ENCODE measurements at places on chromosomes 13 and 19.

- no peak for DNase-seq
Measured at GRCh38 chr19:41031916-41032315, 40.8 kb downstream of the CYP2B6 start.

DNA sequence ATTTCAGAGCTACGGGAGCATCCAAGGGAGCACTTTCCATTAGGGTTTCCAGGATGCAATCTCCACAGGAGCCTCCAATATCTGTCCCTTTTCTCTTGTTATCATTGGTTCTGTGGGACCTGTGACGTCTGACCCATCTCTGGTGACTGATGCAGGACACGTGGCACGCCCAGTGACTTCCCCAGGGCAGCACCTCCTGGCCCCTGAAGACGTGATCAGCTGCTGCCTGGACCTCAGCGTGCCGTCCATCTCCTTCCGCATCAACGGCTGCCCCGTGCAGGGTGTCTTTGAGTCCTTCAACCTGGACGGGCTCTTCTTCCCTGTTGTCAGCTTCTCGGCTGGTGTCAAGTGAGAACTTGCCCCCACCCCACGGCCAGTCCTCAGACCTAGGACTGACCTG is 25.5 kb downstream of the RYR1 start:
- no peak for DNase-seq

DNA sequence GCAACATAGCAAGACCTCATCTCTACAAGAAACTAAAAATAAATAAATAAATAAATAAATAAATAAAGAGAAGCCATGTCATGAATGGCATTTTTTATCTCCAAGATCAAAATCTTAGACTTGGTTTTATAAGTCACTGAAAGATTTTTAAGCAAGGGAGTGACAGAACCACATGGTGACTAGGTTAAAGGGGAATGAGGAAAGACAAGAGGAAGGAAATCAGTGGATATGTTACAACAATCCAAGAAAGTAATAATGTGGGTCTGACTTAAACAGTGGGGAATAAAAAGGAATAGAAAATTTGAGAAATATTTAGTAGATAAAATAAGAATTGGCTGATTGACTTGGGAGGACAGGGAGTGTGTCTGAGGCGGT is 18.8 kb upstream of the MED4 start:
- no peak for DNase-seq

DNA sequence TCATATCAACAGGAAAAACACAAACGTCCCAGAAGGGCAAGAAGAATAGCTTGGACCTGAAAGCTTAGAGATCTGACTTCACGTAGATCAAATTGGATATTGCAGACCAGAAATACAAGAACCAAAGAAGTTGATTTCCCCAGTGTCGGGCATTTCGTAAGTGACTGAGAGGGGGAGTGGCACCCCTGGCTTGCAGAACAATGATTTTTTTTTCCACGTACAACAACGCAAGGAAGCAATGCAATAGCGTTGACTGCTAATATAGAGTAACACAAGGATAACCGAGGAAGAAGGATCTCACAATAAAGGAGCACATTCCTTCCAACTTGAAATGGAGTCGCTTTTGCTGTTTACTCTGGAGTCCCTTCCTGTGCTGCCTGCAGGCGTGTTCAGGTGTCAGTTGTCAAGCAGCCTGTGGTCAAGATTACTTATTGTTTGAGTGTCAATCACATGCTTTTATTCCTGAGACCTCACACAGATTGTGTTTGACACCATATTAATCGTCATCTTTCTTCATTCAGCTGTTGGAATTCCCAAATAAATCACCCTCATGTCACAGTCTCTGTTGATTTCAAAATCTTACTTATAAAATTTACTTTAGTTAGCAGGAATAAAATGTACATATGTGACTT is 139.4 kb downstream of the FREM2 start:
- no peak for DNase-seq

- no peak for DNase-seq
Measured at GRCh38 chr13:100944791-100945345, 270.3 kb upstream of the TMTC4 start.

DNA sequence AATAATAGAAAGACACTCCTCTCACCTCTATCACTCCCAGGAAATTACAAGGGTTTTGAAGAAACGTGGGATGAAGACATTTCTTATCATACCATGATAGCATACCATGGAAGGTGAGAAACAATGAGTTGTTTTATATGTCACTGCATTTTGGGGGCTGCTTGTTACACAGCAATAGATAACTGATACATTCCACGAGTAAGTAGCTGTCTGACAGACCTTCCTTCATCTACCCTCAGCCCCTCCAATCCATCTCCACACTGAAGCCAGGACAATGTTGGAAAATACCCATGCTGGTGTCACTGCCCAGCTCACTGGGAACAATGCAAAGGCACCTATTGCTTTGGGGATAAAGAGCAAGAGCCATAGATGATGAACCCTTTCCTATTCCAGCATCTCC is 68.9 kb upstream of the USP29 start:
- no peak for DNase-seq

- DNase-seq: no peak
Measured at GRCh38 chr13:24074678-24075077, 85.8 kb upstream of the SPATA13 start.

DNA sequence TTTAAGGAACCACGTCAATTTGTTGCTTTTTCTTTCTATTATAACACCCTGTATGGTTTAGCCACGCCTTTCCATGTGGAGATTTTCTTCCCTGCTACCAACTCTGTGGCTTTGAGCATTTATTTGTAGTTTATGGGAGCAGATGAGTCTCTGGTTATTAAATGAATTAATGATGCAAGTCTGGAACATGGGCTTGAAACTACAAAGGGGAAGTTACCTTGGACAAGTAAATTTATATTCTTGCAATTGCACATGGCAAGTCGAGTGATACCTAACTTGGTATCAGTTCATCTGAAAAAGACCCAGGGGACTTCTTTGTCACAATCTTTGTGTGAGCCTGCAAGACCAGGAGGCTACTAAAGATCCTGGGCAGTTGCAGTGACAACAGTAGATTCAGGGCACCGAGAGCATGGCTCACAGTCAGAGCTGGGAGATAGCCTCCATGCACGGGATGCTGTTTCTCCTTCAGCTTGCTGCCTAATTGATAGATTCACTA is 24.4 kb downstream of the B3GLCT start:
- no peak for DNase-seq

GRCh38 chr19:38389101-38389925 is 816 bp downstream of the SPRED3 start:
- no peak for DNase-seq

- no peak for DNase-seq
Measured at GRCh38 chr19:28726533-28727479, 486.1 kb downstream of the UQCRFS1 start.

GRCh38 chr19:40592170-40592569 is 9.0 kb upstream of the LTBP4 start:
- no peak for DNase-seq

- no peak for DNase-seq
Measured at GRCh38 chr13:21014502-21015170, 46.8 kb downstream of the LATS2 start.

GRCh38 chr13:44331912-44332851 is 41.4 kb upstream of the SERP2 start:
- no peak for DNase-seq

DNA sequence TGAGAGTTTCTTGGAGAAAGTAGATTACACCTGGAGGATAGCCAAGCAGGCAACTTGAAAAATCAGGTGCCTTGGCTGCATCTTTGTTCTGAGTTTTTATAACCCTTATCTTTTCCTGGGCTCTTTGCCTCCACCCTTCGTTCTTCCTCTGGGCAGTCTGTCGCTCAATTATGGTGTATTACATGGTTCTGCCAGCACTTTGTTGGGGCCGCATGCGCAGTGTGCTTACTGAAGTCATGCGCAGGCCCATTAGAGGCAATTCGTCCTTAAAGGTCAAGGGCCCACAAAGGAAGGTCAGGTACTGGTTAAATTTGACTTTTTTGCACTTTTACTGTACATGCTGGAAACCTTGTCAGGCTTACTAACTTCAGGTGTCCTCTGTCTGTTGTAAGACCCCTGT is 761.9 kb upstream of the SLITRK5 start:
- no peak for DNase-seq

DNA sequence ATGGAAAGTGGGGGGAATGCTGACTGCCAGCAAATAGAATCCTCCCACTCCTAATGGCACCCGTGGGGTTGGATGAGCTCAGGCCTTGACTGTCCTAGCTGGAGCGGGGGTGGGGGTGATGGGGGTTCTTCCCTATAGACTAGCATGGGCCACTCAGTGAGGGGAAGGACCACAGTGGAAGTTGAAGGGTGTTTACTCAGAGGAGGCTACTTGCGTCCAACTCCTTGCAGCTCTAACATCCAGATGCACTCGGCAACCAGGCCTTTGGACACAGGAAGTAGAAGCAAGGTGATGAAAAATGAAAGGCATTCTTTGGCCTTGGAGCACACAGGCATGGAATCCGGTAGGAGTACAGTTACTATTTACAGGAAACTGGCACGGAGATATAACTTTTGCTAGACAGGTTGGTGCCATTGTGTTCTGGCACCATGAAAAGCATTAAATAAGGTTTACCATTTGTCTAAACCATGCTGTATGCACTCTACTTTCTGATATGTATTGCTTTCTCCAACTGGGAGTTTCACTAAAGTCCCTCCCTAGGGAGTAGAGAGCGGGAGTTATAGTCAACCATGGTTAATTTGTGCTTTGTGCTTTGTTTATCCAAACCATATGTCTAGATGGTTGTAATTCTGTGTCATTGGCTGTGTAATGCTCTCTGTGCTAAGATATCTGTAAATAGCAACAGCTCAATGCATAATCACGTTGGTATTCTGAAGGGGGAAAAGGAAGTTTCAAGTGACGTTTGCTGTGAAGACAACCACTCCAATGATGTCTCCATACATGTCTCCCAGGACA is 125.3 kb downstream of the TSHZ3 start:
- no peak for DNase-seq

DNA sequence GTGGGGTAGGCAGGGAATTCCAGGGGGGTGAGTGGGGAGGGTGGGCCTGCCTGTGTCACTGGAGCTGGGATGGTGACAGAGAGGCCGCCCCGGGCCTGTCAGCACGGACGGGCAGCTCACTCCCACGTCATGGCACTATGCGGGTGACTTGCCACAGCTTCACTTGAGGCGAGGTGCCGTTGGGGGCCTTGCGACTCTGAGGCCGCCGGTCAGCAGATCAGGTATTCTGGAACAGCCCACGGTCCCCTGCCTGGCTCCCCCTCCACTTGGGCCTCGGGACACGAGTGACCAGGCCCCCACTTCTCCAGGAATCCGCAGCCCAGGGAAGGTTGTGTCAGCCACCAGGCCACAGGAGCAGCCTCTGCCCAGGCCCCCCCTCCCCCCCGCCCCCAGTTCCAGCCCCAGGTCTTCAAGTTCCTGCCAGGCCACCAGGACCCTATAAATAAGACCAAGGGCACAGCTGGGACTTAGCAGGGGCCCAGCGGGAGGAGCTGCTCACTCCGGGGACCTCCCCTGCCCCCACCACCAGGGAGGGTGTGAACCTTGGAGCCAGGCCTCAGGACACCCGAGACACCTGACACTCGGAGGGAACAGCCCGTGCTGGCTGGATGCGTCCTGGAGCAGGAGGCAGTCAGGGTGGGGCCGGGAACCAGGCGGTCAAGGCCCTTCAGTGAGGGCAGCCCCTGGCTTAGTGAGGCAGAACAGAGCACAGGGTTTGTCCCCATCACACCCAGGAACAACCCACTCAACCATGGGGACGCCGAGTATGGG is 2.7 kb upstream of the MIDN start:
- DNase-seq: no peak

DNA sequence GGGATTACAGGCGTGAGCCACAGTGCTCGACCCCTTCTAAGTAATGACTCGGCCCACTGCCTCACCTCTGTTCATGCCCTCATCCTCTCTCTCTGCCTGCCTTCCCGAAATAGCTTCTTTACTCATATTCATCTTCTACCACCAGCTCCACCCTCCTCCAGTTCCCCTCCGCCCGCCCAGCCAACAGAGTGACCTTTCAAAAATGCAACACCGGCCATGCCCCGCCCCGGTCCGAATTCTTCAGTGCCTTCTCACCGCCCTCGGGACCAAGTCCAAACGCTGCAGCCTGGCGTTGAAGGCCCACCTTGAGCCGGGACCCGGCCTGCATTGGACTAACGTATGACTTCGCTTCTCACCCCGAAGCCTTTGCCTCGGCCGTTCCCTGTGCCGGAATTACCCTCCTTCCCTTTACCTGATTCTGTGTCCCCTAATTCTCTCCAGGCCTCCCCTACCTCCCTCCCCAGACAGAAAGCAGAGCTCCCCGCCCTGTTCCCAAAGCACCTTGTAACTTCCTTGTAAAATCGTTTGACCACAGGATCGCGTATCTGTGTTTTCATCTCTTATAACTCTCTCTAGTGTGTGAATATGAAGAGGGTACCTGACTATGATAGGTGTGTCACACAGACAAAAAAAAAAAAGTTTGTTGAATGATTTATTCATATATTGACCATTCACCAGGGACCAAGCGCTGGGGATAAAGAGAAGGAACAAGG is 8.1 kb upstream of the MUC16 start:
- DNase-seq: no peak

GRCh38 chr13:42127047-42127446 is 78.6 kb downstream of the DGKH start:
- no peak for DNase-seq
